ENCODE measurements at places on chromosomes 2 and 18.

- DNase-seq = no peak
Measured at GRCh38 chr2:53960476-53960875, 10.3 kb downstream of the PSME4 start.

DNA sequence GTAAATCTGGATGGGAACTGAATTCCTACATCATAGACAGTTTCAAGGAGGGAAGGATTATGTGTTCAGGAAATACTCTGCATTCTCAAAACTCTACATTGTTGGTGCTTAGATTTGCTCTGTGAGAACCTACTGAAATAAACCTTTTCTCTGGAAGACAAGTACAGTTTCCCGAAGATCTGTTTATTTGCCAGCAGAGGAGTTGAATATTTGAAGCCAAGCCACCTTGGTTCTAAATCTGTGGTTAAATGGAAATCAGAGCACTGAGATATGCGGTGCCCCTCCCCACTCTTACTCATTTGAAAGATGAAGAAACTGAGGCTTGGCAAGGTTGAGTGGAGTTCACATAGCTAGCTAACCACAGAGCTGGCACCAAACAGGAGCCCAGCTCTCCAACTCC, 146.3 kb upstream of the CTAGE1 start:
- no peak for DNase-seq

DNA sequence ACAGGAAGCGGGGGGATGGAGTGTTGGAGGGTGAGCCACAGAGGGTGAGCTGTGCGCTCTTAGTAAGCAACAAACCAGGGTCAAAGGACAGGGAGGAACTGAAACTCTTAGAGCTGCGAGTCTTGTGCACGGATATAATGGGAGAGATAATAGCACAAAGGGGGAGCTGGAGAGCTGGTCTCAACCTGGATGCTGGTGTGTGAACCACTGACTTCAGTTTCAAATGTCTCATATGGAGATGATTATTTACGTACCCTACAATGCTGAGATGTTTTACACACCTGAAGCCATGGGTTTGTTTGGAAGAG, 35.9 kb downstream of the PTGR3 start:
- DNase-seq = peak; percentile 55

GRCh38 chr2:161733025-161733424, 108.8 kb downstream of the SLC4A10 start:
- no peak for DNase-seq

DNA sequence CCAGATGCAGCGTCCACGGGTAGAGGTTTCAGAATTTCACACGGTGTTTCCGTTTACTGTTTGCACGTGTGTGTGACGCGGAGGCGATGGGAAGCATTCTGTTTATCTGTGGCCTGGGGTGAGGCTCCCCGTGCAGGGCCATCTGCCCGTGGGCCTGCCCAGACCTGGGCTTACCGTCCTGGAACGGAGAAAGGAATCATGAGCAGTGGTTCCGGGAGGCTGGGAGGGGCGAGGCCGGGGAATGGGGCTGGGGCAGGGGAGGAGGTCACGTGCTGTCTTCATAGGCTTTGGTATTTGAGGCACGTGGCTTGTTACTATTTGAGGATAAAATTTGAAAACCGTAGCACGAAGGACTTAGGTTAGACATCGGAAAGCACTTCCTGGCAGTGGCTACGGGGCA, 77.9 kb downstream of the RTP5 start:
- no peak for DNase-seq

DNA sequence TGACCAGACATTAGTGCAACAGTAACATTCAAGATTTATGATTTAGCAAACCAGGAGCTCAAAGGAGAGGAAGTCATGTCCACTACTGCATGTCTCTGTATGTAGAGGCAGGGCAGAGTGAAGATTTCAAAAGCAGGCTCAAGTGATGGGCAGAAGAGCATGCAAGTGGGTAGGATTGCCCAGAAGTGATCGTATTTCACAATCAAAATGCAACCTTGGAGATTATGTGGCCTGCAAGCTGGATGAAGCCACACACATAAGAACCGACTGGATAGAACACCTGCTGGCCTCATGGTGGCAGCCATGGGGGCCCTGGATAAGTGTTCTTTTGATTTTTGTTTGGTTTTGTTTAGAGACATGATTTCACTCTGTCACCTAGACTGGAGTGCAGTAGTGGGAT, 286.8 kb upstream of the RAB12 start:
- no peak for DNase-seq

Data from OCI-LY7 (cell line).